ENCODE measurements at places on chromosomes 7 and 10. TPM values are rescaled to one million over a fixed set of nuclear protein-coding genes. Genes with fewer than 3 reads are reported as not detected.

ODAD2 gene
- not detected for total RNA-seq

ABCA13 gene
- total RNA-seq, result 2.5 TPM

C10orf53 gene
- total RNA-seq, result not detected

STAG3 gene
- 0.40 TPM for total RNA-seq

EEF1AKMT2 gene
- total RNA-seq, result 15.4 TPM

NUTM2A gene
- 0.70 TPM for total RNA-seq

PTPN20 gene
- 1.8 TPM for total RNA-seq

GOLGA7B gene
- 1.7 TPM for total RNA-seq

PRTFDC1 gene
- total RNA-seq, result 2.2 TPM

MRPS17 gene
- 8.8 TPM for total RNA-seq

Data from esophagus squamous epithelium (tissue), 5 donors.